ENCODE measurements at places on chromosomes 5 and 9.

DNA sequence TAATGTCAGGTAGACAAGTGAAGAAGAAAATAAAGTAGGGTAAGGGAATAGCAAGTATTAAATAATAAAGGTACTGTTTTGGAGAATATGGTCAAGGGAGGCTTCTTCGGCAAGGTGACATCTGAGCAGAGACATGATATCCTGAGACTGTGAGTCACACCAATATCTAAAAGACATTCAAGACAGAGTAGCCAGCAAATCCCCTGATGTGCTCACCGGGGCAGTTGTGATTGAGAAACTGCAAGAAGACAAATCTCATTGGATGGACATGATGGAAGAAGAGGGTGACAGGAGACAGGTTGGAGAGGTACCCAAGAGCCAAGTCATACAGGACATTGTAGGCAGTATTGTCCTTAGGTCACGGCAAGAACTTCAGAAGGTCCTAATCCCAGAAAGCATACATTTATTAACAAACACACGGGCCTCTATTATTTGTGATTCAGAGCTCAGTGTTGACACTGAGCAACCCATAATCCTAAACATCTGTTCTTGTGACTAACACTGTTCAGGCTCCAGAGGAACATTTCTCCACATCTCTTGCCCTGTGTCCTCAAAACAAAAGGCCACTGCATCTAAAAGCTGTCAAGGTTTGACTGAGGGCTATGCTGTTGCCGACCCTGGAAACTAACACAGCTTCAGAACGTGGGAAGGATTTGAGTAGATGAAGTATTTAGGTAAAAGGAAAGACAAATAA is 258.7 kb upstream of the CLINT1 start:
- no peak for DNase-seq

- no peak for DNase-seq
Observed at GRCh38 chr9:96246267-96246671, 55.7 kb downstream of the HSD17B3 start.

- DNase-seq: no peak
Observed at GRCh38 chr9:136740069-136740468, 2.7 kb downstream of the LCN10 start.

DNA sequence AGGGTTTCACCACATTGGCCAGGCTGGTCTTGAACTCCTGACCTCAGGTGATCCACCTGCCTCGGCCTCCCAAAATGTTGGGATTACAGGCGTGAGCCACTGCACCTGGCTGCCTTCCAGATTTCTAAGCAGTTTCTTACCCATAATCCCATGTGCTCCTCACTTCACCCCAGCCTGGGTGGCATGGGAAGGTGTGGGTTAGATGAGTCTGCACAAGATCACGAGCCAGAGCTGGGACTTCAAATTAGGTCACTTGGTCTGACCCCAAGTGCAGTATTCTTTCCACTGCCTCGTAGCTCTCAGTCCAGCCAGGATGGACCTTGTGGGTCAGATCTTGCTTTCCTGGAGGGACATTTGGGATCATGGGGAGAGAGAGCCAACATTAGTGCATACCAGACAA is 37.5 kb upstream of the STRBP start:
- DNase-seq: no peak

DNA sequence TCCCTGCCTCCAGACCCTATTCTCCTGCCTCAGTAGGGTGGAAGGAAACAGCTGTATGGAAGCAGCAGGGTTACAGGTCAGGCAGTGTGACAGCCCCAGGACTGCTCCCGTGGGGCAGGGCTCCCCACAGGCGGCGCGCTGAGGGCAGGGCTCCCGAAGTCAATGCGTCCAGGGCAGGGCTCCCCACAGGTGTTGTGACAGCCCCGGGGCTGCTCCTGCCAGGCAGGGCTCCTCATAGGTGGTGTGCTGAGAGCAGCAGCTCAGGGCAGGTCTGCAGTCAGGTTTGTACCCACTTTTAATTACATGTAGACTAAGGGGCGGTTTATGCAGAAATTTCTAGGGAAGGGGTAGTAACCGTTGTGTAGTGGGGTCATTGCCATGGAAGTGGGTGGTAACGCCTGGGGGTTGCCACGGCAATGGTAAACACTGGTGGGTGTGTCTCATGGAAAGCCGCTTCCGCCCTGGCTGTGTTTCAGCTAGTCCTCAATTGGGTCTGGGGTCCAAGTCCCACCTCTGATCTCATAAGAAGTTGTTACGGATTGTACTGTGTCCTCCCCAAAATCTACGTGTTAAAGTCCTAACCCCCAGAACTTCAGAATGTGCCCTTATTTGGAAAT is 16.7 kb upstream of the TERT start:
- DNase-seq: no peak

DNA sequence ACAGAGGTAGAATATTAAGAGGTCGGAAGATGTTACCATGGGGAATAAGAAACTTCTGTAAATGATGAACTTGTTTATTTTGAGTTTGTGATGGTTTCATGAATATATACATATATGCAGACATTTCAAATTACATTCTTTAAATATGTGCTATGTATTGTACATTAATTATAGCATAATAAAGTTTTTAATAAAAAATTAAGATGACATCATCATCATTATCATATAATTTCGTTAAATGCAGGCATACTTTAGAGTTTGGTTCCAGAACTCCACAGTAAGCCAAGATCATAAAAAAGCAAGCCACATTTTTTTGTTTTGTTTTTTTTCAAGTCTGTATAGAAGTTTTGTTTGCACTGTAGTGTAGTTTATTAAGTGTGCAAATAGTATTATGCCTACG is 1403.5 kb downstream of the EFNA5 start:
- no peak for DNase-seq

GRCh38 chr9:87810008-87810407 is 72.7 kb upstream of the SPATA31E1 start:
- no peak for DNase-seq

DNA sequence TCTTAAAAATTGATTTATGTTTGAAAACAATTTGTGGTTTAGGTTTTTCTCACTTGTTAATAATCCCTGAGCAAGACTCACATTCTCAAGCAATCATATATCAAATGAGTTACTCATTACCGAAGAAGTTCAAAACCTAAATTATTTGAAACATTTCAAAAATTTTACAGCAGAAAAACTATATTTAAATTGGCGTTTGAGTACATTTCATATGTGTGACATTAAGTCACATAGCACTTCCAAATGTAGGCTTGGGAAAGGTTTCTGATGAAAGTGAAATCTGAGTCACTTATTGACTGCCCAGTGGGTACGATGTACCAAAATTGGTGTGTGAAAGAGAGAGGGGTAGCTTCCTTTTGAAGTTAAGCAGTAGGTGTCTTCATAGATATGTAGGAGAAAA is 411.4 kb upstream of the SGCD start:
- no peak for DNase-seq

- no peak for DNase-seq
Observed at GRCh38 chr5:141883892-141884318, 5.7 kb upstream of the PCDH1 start.

GRCh38 chr5:33968211-33969005 is 16.1 kb downstream of the SLC45A2 start:
- no peak for DNase-seq

DNA sequence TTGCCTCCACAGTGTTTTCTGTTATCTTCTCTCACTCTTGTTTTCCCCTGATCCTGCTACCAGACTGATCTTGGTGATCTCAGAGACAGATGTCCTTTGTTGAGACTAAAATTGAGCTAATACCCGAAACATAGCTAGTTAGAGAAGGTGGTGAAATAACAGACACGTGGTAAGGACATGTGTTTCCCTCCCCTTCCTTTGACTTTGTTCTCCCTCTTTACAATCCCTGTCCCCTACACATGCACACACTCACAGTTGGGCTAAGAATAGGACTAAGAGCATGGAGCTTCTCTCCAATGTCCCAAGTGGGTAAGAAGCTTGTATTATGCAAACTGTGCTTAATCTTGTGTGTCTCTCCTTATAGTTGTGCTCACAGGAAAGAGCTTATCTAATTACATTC is 1603.0 kb upstream of the C9orf72 start:
- DNase-seq: no peak

DNA sequence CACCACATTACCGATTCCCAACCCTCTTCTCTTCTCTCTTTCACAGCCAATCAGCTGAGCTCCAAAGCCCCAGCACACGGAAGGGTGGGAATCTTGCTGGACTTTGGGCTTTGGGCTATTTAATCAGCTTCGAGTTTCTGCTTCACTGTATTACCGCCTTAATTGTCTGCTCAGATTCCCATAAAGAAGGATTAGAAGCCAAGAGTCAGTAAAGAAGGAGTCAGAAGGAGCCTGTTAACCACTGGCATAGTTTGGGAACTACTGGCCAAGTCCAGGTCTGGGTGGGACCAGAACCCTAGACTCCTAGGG is 4.4 kb downstream of the SPRY4 start:
- no peak for DNase-seq

GRCh38 chr5:40278881-40279280 is 400.8 kb upstream of the PTGER4 start:
- DNase-seq: no peak

DNA sequence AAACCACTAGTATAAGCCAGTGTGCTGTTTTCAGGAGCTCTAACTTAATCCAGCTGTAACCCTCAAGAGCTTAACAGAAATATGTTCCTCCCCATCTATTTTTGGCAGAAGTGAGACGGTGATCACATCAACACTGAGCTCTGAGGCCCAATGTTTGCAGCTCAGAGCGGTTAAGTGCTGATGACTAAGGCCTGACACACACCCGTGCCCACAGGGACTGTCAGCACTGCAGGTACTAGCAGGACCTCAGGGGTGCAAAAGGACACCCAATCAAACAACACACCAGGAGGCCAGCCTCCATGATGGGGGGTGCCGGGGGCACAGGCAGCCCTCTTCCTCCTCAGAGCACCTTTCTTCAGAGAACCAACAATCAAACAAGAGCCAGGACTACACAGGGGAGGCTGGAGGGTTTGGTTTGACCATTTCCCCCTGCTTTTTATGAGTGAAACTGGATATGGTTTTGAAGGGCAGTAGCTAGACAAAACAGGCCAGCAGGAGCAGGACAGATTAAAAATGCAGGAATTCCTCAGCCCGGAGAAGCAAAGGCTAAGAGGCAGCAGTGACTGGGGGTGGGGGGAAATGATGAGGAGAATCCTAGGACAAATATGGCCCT is 61.3 kb downstream of the RAPGEF1 start:
- peak; percentile 54 for DNase-seq

DNA sequence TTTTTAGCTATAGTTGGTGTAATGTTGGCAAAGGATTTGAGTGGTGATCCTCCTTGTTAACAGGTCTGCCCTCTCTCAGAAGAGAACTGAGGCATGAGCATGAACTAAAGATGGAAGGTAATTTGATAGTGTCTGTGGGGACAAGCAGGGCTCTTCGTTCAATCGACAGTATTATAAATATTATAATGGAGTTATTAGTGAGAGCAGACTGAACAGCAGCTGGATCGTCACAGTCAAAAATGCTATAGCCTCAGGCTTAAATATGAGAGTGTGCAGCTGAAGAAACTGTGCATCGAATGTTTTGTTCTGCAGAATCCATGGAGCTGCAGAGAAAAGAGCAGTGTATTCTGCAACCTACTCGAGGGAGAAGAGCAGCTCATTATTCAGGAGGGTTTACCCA is 757.3 kb downstream of the DNAH5 start:
- DNase-seq: no peak

GRCh38 chr5:53335115-53335514 is 145.3 kb upstream of the FST start:
- no peak for DNase-seq

DNA sequence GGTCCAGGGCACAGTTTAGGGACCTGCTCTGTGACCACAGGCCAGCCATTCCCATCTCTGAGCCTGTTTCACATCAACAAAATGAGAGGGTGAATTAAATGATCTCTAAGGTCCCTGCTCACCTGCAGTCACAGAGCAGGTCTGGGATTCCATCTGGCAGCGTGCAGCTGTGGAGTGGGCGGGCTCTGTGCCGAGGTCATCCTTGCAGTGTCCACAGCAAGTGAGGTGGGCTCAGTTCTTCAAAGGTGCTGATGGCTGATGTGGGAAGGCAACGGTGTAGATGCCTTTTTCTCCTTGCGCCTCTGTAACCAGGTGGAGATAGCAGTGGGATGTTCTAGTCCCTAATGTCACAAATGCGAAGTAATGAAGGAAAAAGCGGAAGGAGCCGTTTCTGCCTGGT is 11.9 kb downstream of the OR2V1 start:
- no peak for DNase-seq

DNA sequence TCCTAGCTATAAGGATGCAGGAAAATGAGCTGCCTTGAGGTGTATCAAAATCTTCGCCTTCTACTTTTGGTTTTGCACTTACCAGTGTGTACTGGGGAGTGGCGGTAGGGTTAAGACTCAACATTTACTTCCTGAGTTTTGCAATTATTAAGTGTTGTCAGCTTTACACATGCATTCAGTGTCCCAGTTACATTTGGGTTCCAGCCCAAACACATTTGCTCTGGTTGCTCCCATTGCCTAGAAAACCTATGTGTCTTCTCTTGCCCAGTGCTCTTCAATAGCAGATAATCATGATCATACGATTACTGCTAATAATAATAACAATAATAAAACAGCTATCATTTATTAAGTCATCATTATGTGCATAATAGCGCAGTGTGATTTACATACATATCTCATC is 241.5 kb upstream of the PAPPA start:
- no peak for DNase-seq

DNA sequence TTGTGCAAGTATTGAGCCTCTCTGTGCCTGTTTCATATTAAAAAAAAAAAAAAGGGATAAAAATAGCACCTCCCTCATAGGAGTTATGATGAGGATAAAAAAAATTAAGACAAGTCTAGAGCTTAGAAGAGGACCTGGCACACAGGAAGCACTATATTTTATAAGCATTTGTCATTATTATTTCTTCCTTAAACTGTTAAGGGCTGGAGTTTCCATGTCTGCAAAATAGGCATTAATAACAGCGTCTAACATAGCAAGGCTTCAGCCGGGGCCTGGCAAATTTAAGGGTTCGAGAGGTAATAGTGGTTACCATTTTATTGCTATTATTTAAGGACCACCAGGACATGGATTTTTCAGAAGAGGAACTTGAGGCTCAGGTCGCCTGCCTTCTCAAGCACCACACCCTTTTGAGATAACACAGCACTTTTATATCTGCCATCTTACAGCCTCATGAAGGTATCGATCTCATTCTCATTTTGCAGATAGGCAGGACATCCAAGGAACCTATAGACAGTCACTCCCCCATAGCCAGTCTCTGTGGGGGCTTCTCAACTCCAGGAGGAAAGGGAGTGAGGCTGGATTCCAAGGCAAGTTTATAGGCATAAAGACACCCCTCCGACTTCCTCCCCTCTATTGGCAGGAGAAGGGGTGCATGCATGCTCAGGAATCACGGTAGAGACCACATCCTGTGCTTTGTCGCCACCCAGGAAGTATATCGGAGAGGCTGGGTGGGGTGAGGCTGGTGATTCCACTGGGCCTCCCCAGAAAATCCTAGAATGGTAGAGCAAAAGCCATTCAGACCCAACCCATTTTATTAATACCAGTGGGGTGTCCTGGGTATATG is 2.4 kb downstream of the ANXA6 start:
- DNase-seq: peak; percentile 33

- no peak for DNase-seq
Observed at GRCh38 chr5:60010853-60011252, 117.3 kb upstream of the PDE4D start.

- DNase-seq: peak; percentile 12
Observed at GRCh38 chr5:115170134-115170928, 623 bp upstream of the TRIM36 start.
